ENCODE measurements at places on chromosomes 13 and 19.

DNA sequence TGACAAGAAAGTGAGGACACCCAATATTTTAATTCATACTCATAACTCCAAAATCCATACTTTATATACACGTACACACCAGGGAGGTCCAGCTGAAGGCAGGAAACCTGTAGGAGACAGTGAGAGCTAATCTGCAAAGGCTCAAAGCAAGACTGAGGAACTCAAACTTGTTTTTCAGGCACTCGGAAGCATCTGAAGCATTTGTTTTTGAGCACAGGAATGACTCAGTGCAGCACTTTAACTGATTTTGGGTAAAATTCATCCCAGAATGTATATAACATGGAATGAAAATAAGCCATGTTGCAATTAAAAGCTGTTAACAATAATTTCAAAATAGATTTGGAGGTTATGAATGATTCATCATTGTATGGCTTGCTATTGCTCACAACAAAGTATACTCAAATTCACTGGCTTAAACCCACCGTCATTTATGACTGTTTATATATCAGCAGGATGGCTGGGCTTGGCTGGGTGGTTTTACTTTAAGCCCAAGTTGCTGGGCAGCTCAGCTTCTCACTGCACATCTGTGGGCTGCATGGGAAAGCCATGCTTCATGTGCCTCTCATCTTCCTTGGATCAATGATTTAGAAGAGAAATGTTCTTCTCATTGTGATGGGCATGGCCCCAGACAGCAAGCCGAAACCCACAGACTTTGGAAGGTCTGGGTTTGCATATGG lies 177.0 kb downstream of the RFC3 start:
- no peak for DNase-seq

DNA sequence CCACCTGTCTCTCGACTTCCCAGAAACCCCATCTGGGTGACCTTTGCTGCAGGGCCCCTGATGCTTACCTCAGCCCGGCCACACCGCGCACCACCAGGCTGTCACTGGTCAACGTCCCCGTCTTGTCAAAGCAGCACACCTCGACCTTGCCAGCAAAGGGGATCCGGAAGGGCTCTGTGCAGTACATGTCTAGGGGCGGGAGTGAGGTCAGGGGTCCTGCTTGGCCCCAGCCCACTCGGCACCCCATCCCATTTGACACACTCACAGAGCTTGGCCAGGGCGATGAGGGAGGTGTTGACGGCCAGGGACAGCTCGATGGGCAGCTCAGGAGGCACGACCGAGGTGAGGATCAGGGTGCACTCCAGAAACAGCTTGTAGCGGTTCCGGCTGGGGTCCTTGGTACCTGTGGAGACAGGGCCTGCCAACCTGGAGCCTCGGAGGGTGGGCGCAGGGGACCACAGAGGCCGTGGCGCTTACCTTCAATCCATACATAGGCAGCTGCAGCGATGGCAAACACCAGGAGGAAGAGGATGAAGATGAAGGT lies 8.4 kb downstream of the ATP13A1 start:
- no peak for DNase-seq

DNA sequence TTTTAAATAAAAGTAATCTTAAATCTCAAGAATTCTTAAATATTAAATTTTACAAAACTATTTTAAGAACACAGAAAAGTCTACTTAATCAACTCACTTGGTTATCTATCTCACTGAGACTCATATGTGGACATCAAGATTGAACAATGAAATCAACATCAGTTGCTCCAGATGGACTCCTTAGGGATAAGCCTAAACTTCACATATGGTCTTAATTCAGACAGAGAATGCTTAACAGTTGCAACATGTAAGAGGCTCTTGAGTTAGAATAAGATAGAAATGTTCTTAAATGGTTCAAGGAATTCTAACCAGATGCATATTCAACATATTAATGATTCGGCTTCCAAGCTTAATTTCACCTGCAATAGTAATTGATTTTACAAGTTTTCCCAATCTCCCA lies 1730.9 kb downstream of the PCDH9 start:
- no peak for DNase-seq

DNA sequence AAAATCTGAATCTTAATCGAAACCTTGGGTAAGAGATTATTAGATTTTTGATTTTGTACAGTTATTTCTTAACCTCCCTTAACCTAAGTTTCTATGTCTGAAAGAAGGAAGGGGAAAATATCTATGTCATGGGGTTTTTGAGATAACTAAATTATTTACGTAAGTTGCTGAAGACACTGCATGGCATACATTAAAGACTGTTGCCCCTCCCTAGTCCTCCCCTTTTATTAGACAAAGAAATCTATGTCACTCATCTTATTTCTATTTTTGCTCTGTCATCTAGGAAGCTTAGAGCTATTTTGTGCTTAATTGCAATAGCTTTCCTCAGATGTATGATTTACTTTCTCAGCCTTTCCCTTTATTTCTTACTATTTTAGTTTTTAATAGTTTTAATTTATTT lies 15.0 kb downstream of the COG6 start:
- no peak for DNase-seq

- no peak for DNase-seq
Observed at GRCh38 chr13:76620036-76620435, 266.2 kb downstream of the KCTD12 start.

DNA sequence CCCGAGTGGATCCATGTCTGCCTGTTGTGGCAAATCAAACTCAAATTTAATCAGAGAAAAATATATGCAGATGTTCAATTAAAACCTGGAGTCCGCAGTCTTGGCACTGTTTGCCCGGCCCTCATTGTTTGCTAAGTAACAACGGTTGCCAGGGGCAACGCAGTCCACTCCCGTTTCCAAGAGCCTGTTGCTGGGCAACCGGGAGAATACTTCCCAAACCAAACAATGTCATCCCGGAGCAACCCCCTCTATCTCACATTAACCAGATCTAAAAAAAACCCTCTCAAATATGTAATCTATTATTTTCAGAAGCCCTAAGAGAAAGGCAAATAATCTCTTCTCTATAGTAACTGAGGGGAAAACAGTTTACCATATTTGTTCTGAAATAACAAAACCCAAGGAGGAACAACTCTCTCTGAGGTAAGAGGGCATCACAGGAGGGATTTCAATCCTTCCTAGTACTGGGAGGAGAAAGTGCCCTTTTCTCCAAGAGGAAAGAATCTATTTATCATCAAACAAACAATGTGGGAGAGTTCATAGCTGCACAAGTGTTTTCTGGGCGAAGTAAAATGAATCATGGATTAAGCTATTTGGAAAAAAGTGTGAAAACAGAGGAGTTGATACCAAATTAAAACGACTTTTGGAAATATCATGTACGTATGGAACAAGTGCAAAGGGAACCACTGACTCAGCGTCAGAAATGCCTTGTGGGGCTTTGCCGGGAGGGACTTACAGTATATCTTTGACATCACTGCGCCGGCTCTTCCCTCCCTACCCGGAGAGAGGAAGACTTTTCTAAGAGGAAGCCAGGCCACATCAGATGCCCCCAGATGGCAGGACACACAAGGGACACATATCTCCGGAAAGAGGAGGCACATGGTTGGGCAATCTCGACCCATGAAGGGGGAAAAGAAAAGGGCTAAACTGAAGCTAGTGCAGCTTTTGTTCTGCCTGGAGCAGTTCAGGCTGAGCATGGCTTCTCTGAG lies 43.3 kb downstream of the RFX2 start:
- DNase-seq: peak; percentile 98

DNA sequence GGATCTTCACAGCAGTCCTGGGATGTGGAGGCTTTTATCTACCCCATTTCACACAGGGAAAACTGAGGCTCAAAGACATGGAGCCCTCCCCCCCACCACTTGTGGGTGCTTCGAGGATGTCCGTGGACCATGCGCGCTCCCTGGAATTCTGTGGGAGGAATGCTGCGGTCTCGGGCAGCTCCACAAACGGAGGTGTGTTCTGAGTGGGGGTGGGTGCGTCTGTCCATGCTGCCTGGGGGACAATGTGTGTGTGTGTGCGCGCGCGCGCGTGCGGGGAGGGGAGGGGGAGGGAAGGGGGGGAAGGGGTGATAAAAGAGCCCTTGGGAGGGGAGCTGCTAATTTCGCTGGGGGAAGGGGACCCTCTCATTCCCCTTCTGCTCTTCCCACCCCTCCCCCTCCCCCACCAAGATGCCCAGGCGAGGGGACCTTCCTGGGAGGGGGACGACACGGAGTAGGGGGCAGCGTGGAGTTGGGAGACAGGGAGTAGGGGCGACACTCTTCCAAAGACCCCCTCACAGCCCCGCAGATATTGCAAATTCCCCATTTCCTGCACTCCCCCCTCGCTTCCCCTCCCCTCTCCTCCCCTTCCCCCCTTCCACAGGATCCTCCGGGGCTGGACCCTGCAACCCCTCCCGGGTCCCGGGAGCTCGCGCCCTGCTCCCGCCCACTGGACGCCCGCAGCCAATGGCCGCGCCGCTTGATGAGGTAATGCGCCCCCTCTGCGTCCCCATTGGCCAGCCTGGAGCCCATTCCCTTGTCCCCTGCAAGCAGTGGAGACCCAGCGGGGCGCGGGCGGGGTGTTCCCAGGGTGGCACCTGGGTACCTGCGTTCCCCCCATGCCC lies 18.9 kb upstream of the ZNRF4 start:
- no peak for DNase-seq

DNA sequence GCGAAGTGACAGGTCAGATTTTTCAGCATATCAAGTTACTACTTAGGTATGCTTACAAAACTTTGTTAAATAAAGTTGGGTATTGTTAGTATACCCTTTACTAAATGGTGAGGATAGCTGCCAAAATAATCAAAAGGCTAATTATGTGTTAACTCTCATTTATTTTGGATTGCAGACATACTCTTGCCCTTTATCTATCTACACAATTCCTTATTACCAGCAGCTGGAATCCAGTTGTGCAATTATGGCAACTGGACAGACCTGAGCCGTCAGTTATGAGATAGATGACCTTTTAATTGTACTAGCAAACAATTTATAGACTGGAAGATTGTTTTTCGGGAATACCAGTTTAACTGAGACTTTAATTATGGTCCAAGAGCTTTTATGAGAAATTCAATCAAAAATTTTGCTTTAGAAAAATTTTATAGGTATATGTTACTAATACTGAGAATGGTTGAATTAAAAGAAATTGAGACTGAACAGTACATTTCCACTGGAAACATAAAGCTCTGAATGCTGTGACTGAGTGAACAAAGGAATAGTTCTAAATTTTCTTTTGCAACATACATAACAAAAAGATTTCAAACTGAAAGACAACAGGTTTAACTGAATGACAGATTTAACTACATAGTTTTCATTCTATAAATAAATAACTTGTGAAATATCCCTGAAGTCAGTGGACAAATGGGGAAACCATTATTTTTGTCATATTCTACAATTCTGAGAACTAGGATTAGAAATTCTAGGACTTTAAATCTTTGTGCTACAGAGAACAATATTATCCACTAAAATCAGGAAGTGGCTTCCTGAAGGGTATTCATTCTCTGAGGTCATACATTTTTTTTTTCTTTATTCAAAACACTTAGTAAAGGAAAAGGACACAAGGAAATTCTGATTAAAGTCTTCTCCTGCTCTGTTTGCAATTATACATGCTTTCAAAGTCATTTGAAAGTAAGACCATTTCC lies 97.4 kb downstream of the ZC3H13 start:
- DNase-seq: no peak

DNA sequence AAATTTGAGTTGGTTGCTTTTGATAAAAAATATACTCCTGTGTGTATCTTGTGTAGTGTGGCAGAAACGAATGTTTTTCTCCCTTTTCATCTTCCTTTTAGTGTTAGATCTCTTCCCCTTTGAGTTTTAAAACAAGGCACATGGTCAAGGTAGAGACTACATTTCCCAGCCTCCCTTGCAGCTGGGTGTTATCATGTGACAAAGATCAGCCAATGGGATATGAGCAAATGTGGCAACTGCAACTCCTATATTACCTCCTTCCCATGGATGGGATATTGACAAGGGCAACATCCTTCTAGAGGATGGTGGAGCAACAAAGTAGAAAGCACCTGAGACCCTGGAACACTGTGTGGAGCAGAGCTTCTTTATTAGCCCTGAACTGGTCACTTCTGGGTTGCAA lies 42.4 kb downstream of the ADGRE3 start:
- no peak for DNase-seq

- DNase-seq: no peak
Observed at GRCh38 chr13:28981530-28981929, 161.4 kb downstream of the MTUS2 start.

DNA sequence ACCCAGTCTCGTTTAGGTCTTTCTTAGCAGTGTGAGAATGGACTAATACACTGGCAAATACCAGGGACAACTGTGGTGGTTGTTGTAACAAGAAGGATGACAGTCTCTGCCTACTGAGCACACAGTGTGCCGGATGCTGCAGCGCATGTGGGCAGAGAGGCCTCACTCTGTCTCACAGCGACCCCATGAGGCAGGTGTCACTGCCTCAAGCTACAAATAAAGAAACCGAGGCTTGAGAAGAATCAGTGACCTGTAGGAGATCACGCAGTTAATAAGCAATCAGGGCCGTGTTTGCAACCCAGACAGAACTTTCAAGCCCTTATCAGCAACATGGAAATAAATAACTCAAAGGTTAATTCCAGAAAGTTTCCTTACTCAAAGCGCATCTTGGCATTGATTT lies 40.5 kb upstream of the GAS6 start:
- DNase-seq: peak; percentile 72

DNA sequence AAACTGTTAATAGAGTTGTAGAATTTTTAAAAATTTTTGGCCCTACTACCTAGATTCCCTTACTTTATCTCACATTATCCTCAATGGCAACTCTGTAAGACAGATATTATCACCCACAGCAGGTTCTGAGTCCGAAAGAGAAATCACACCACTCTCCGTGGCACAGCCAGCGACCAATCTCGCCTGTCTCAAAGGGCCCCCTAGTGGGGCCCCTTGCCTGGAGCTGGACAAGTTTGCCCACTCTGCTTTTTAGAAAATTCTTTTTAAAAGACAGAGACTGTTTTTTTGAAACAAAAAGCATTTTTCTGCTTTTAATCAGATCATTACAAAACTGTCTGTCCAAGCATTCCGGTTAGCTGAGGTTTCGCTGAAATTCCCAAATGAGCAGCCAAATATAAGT lies 21.7 kb downstream of the PHF11 start:
- DNase-seq: no peak

DNA sequence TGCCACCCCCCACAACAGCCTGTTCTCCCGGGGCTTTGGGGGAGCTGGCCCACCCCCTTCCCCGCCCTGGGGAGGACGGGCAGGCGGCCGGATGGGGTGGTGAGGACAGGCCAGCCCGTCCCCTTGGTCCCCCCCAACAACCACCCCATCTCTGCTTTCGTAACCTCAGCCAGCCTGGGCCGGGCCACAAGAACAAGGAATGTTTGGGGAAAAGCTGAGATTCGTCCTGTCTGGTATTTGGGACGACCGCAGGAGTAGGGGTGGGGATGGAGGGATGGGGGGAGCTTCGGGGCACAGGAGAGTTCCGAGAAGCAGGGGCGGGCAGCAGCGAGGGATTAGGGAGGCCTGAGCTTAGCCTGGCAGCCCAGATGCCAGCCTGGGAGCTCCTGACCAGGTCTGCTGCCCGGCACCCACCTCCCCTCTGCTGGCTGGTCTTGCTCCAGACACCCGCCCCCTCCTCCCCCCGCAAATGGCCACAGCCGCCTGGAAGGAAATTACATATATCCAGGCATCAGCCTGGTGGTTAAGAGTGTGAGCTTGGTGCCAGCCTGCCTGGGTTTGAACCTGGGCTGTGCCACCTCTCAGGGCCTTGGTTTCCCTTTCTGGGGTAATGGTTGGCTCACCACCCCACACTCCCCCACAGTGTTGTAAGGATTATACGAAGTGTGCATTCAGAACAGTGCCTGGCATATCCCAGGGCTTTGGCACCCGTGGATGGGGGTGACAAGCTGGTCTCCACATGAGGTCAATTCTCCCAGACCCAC lies at the start of gene PODNL1:
TSS of gene PODNL1 (minus strand) at position 117 of the 764 bp plus-strand sequence. CDS start 236 bp downstream, outside the sequence.
- no peak for DNase-seq
